Stimulated activated CD8-positive, alpha-beta memory T cell treated with anti-CD3 and anti-CD28 coated beads, Interleukin-2, amount 100 ng/mL, for 1 hour (primary cell): ENCODE measurements at places on chromosomes 3 and 15.
A peak's percentile ranks its signal among the peaks of the same experiment; 100 is the strongest.

- DNase-seq = no peak
Observed at GRCh38 chr3:62918131-62918530, 42.9 kb upstream of the CADPS start.

DNA sequence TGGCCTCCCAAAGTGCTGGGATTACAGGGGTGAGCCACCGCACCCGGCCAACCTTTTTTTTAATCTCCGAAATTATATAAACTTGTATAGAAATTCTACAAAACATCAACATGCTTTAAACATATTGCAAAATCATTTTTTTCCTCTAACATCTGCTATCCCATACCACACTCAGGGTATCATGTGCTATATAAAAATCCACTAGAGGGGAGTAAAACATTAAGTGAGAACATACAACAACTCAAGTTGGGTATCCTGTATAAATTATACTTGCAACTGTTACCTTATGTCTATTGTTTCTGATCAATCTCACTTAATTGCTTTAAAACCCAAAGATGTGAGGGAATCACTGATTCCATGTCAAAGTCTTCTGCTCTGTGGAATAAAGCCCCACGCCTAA, 71.9 kb upstream of the FBN1 start:
- DNase-seq = no peak

GRCh38 chr3:161051856-161052255, 53.3 kb downstream of the B3GALNT1 start:
- no peak for DNase-seq

GRCh38 chr3:29249829-29250345, 31.0 kb upstream of the RBMS3 start:
- no peak for DNase-seq

DNA sequence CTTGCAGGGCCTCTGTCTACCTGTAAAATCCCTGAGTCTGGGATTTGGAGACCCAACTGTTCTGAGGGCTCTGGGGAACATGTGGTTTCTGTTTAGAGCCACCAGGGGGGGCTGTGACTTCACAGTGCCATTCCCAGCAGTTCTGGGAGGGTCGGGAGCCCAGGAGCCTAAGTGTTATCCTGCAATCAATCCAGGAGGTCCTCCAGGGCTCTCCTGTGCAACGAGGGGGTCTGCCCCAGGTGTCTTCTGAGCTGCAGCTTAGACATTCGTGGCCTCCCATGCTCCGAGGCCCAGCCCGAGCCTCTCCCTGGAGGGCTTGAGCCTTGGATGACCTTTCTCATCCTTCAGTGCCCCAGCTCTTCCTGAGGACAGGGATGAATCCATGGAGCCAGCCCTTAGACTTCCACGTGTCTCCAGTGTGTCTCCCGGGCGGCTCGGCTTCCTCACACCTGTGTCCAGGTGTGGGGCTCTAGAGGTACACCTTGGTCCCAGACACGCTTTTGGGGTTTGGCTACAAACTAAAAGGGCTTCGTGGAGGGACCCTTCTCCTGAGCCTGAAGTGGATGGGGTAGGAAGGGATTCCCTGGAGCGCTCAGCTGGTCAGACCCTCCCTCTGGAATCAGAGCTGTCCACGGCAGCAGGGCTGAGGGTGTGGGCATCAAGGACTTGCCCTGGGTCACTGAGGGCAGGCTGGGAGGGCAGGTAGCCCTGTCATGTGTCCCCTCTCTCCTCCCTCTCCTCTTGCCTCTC, 20.3 kb upstream of the ABTB1 start:
- DNase-seq = no peak

- DNase-seq = no peak
Observed at GRCh38 chr3:56792193-56792592, 9.6 kb downstream of the ARHGEF3 start.

DNA sequence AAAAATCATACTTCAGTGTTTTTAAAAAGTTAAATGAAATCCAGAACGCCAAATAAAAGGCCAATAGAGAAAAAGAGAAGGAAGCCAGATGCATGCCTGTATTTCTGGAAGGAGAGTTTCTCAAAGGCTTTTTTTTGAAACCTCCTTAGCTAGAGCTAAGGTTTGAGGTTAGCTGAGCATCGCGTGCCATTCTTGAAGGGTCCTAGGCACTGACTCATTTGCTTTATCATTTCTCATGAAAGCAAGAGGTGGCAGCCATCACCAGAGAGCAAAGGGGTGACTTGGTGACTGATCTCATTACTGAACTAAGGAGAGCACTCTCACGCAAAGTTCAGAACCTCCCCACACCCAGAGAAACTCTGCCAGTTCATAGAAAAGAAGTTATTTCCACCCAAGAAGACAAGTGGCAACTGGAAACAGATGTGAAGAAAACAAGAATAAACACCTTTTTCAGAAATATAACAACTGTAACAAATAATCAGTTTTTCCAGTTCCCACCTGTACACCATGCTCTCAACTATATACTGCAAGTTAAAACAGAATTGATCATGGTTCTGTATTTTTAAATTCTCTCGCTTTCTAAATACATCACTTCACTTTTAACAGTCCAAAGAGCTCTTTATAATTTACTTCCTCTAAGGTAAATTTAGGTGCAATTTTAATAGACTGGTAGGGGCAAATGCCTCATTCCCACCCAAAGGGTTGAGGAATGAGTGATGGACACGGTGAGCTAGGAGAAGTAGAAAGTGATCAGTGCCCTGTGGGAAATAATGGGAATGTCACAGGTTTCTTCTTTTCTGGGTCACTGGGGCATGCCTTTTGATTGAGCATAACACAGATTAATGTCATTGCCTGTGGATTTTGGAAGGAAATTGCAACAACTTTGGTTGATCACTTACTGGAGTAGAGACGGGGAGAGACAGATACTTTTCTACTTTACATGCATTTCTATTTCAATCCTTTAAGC, 24.7 kb downstream of the GPR15 start:
- peak; percentile 26 for DNase-seq

- DNase-seq = no peak
Observed at GRCh38 chr3:62238003-62238402, 135.3 kb downstream of the FEZF2 start.

DNA sequence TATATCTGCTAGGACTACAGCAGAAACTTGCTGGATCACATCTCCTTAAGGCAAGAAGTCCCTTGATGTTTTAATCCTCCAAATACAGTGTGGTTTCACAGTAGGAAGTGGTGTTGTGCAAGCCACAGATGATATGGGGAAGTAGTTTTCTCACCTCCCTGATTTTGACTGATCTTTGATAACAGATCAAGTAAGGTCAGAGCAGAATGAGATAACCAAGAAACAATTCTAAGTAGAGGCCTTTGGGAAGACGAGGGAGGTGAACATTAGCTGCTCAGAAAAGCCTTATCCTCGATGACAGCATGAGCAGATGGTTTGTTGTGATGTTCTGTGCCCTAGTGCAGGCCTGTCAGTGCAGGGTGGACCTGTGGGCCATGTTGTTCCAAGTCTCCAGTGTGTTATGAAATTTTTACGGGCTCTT, 61.3 kb downstream of the RIOX2 start:
- no peak for DNase-seq

- no peak for DNase-seq
Observed at GRCh38 chr3:197878427-197878826, 71.6 kb upstream of the RPL35A start.

GRCh38 chr3:135869439-135870105, 96.0 kb upstream of the PPP2R3A start:
- DNase-seq = no peak

DNA sequence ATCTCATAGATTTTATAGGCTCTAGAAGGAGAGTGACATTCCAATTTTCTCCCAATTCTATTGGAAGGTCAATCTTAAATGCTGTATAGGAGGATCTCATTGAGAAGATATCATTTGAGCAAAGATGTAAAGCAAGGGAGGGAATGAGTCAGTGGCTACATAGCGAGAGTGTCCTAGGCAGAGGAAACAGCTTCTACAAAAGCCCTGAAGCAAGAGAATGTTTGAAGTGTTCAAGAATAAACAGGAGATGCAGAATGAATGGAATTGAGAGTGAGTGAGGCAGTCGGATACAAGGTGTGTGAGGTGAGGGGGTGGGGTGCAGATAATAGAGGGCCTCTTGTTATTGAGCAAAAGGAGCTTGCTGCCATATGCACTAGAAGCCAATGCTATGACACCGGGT, 545.9 kb downstream of the IGSF11 start:
- DNase-seq = no peak

DNA sequence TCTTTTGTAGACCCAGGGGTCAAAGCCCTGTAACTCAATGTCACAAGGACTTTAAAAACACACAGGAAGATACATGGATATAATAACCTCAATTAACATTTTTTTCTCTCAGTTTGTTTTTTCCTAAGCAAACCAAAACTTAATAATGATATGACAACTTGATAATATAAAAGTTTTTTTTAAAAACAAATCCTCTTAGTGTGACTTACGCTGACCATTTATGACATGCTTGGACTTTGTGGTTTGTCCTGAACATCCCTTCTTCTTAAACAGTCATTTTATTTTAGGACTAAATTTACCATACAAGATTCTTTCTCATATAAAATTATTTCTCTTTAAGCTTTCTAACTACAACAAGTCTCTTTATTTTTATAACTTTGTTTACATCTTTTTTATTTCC, 25.4 kb upstream of the FAM3D start:
- DNase-seq = no peak

DNA sequence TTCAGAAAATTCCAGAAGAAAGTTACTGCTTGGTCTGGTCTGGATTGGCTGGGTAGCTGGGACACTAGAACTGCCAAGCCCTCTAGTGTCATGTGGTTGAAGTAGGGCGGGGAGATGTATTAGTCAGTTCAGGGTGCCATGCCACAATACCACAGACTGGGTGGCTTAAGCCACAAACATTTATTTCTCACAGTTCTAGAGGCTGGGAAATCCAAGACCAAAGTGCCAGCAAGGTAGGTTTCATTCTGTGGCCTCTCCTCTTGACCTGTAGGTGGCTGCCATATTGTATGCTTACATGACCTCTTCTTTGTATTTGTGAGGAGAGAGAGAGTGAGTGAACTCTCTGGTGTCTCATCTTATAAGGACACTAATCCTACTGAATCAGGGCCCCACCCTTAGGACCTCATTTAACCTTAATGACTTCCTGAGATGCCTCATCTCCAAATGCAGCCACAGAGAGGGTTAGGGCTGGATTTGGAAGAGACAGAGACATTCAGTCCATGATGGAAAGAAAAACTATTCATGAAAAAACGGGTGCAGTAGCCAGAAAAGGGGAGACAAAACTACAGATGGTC, 18.1 kb upstream of the ZSCAN2 start:
- no peak for DNase-seq

DNA sequence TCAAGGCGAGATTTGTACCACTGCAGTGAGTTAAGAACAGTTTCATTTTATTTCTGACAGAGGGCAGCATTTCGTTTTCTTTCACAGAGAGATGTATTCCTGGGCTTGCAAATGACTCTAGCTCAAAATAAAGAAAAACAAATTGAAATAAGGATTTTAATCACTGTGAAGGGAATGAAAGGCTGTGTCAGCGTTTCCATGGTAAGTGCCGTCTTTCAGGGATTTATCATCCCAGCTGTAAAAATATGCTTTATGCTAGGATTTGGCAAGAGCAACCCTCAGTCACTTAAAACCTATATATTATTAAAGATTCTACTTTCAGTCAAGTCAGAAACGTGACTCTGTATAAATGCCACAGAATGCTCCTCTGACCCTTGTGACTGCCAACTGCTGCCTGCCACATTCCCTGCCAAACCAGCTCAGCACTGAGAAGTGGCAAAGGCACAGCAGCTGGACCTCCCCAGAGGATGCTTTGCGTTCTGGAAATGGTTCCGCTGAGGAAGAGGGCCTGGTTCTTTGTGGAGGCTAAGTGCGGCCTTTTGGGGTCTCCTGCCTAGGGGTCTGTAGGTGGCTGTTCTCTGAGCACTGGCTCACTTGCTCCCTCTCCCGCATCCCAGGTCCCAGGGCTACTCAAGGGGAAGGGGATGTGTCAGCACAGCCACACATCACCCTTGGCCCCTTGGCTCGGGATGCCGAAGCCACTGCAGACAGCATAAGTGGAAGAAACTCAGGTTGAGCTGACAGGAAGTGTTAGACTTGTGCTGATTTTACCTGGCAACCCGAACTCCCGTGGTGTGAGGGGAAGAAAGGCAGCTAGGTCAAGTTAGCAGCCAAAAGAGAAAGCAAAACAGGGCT, 56.6 kb upstream of the POMGNT2 start:
- DNase-seq = peak; percentile 14

GRCh38 chr3:181913254-181913653, 201.5 kb downstream of the SOX2 start:
- DNase-seq = no peak

- DNase-seq = no peak
Observed at GRCh38 chr3:162770551-162770950, 1273.9 kb downstream of the OTOL1 start.

GRCh38 chr3:3902161-3902560, 102.9 kb downstream of the LRRN1 start:
- DNase-seq = no peak

GRCh38 chr3:156837115-156837514, 11.0 kb downstream of the LEKR1 start:
- no peak for DNase-seq

DNA sequence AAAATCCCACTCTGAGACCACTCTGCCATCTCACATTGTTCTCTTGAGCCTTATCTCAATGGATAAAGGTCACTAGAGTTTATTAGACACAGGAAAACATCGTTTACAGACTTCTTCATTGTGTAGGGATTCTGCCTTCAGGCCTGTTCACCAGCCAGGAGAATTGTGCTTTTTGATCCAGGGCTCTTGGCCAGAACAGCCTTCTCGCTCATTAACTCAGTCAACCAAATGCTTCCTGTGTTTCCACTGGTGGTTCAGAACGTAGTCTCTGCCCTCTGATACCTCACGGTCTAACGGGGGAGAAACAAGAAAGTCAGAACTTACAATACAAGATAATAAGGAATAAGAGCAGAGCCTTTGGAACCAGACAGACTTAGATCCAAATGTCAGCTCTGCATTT, 54.2 kb upstream of the TSEN2 start:
- DNase-seq = no peak

- no peak for DNase-seq
Observed at GRCh38 chr3:66753670-66754069, 244.4 kb upstream of the KBTBD8 start.

- DNase-seq = no peak
Observed at GRCh38 chr3:129560911-129561594, 18.1 kb downstream of the H1-8 start.

GRCh38 chr3:78338405-78338804, 1298.5 kb downstream of the ROBO2 start:
- no peak for DNase-seq
